Mesenteric fat pad (tissue), 1 donor: ENCODE measurements at places on chromosomes 6 and 20. TPM values are rescaled to one million over a fixed set of nuclear protein-coding genes. Genes with fewer than 3 reads are reported as not detected.

- no peak for DNase-seq
Observed at GRCh38 chr6:124539096-124539495, 423.1 kb upstream of the RNF217 start.

DNA sequence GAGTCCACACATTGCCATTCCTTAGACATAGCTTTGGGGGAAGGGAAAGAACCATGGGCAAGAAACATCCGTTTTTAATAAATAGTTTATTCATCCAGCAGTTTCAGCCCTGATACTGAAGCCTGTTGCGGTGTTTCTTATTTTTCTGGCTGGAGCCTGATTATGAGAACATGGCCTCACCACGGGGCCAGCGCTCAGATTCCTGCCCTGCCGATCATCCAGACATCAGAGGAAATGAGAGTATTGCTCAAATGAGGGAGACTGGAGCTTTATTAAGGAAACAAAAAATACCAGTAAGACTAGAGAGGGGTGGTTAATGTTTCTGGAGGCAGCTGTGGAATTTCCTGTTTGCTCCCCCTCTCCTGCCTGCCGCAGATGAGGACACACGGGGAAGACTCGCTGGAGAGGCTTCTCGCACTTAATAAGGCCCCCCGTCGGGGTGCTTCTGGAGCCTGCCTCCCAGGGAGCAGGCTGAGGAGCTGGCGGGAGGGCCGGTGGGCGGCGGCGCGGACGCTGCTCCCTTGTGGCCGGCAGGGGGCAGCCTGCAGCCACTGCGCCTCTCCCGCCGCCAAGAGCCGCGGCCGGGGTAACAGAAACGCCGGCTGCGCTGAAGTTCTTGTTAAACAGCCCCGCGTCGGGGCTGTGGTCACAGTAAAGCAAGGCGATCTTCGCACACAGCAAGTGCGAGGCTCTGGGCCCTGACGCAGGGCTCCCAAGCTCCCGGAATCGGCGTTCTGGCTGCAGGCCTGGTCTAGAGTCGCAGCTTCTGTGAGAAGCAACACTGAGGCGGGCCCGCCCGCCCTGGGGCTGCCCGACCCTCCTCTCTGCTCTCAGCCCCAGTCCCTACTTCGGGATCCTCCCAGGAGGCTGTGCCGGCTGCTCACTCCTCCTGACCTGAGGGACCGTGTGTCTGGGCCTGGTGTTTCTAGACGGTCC lies 17.5 kb downstream of the LEMD2 start:
- DNase-seq, result peak; percentile 93

The BPIFA2 gene
- not detected for total RNA-seq

DNA sequence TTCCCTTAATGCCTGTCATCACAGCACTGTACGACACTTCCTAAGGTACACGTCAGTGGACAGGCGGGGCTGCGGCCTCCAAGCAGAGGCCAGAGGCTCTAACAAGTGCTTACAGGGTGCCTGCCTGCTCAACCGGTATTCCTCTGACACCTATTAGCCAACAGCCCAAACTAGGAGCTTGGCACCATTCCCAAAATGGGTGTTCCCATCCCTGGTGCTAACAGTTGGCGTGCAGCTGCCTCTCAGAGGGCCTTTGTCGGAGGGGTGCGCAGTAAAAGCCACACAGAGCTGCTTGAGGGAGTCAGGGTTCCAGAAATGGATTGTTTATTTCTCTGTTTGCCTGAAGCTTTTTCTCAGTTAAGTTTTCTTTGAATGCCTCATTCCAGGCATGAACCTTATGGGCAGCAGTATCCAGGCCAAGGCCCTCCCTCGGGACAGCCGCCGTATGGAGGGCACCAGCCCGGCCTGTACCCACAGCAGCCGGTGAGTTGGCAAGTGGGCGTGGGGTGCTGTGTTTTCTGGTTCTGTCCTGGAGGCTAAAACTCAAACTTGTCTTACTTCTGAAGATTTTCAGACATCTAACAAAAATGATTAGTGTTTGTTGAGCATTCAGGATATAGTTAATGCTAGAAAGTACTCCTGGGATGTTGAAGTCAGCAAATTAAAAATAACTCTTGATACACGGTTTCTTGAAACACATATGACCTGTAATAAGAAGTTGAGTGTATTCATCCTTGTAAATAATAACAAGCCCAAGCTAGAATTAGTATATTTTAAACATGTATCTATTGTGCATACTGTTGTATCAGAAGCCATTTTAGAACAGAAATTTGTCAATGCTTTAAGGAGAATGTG lies 124.7 kb downstream of the TMEM242 start:
- no peak for DNase-seq

GRCh38 chr6:16783509-16783908 lies 22.2 kb upstream of the ATXN1 start:
- DNase-seq, result no peak

- no peak for DNase-seq
Observed at GRCh38 chr6:133359256-133359655, 118.1 kb downstream of the EYA4 start.

DNA sequence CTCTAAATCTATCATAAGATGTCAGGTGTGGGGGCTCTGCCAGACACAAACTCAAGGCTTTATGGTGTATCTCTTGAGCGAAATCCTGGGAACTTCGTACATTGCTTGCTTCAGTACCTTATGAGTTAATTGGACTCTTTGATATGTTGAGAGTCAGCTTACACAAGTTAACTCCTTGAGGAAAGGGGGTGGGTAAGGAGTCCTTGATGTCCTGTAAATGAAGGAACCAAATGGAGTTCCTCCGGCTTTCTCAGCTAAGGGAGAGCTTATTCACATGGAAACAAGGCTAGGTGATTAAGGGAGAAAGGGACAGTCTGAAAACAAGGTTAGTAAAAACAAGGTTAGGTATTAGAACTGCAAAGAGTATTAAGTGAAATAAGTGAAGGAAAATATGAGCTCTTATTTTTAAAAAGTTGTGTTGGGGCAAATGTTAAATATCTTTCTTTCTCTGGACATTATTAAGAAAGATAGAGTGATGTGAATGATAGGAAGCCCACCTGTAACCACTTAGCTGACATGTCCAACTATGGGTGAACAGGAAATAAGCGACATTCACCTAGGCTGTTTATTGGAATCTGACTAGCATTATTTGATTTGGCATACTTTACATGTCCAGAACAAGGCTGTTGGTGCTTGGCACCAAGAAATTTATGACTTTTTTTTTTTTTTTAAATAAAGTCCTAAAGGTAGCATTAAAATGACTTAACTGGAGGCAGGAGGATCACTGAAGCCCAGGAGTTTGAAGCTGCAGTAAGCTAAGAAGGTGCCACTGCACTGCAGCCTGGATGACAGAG lies 26.5 kb downstream of the GTF2H5 start:
- no peak for DNase-seq

DNA sequence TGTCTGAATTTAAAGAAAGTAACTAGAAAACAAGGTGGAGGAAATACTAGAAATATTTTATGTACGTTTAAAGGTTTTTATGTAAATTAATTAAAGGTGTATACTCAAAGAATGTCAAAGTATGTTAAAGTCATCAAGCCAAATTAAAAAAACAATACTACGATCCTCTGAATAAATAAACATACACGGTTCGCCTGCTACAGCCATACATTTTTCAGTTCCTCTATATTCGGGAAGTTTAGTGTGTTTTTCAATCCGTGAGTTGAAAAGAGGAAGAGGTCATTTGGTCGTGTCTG lies 626 bp downstream of the STX7 start:
- DNase-seq, result no peak

The MUC22 gene
- not detected for total RNA-seq

The ACTL10 gene
- total RNA-seq, result 0.93 TPM

DNA sequence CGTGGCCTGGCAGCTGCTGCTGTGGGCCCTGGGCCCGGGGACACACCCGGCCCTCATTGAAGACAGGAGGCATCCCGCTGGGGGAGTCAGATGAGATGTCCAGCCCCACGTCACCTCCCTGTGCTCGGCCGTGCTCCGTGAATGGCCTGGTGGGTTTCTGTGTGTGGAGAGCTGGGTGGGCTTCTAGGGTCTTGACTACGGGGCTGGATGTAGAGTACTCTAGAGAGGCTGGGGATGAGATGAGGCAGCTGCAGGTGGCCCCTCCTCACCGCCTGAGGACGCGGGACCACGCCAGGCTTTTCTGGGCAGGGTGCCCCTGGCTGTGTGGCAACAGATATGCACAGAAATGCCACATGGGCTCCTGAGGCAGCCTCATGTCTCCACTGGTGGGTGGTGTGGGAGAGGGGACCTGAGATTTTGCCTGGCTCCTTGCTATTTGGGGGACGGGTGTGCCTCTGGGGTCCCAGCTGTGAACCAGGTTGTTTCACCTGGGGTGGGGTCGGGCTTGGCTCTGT lies 8.4 kb upstream of the BHLHE23 start:
- no peak for DNase-seq

DNA sequence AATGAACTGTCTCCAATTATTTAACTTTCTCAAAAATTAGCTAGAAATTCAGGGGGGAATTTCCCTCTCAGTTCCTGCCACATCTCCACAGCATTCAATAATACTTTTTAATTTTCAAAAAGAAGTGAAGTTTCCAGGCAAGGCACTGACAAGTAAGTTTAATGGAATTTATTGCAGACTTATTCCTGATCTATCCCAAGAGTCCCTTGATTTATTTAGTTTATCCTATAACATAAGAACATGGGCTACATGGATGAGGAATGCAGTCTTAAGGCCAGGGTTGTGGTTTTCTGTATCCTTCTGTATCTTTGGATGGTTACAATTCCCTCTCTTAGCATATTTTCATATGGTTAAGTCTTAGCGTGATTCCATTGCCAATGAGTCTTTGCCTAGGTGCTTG lies 126.5 kb downstream of the TSHZ2 start:
- no peak for DNase-seq

DNA sequence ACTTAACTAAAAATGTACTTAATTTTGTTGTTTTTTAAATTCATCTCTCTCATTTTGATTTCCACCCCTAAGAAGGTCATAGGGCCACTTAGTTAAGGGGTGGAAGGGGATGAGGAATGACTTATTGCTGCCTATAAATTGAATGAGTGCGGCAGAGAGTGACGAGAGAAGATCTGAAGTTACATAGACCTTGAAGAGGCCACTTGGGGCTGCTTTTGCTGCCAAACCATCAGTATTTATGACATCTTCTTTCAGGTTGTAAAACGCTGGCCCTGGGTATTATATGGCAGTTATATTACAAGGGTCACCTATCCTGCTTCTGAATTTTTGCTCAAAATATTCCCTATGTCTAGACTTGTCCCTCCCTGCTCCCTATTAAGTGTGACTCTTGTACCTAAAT lies 119.6 kb upstream of the RIMS1 start:
- DNase-seq, result no peak

The LRFN2 gene
- total RNA-seq, result not detected

GRCh38 chr6:109738667-109739066 lies 47.6 kb downstream of the FIG4 start:
- DNase-seq, result no peak

DNA sequence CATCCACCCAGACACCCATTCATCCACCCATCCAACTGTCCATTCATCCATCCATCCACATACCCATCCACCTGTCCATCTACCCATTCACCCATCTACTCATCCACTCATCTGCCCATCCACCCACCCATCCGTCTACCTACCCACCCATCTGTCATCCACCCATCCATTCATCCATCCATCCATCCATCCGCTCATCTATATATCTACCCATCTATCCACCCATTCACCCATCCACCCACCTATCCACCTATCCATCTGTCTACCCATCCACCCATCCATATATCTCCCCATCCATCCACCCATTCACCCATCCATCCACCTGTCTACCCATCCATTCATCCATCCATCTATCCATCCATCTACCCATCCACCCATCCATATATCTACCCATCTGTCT lies 30.7 kb downstream of the ARMC2 start:
- DNase-seq, result no peak

GRCh38 chr6:35016502-35017321 lies 124.4 kb downstream of the TCP11 start:
- DNase-seq, result no peak

The MAP1LC3A gene
- 48.1 TPM for total RNA-seq

GRCh38 chr6:119541132-119541905 lies 191.8 kb upstream of the MAN1A1 start:
- DNase-seq, result no peak

DNA sequence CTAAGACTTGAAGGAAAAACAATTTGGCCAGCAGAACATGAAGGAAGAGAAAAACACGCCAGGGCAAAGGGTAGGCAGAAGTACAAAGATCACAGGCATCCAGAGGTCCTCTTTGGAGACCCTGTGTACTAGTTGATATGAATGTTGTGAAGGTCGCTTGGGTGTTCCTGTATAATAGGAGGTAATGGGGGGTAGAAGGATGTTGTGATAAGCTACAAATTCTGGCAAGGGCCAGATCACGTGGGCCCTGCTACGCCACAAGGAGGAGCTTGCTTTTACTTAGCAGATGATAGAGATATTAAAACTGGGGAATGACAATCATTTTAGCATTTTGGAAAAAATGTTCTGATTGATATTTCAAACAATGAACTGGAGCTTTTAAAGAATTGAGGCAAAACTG lies 878 bp upstream of the HLA-DMA start:
- no peak for DNase-seq

- DNase-seq, result no peak
Observed at GRCh38 chr6:110781522-110782214, 33.6 kb downstream of the CDK19 start.

GRCh38 chr20:45647441-45648050 lies 16.5 kb upstream of the WFDC9 start:
- no peak for DNase-seq

DNA sequence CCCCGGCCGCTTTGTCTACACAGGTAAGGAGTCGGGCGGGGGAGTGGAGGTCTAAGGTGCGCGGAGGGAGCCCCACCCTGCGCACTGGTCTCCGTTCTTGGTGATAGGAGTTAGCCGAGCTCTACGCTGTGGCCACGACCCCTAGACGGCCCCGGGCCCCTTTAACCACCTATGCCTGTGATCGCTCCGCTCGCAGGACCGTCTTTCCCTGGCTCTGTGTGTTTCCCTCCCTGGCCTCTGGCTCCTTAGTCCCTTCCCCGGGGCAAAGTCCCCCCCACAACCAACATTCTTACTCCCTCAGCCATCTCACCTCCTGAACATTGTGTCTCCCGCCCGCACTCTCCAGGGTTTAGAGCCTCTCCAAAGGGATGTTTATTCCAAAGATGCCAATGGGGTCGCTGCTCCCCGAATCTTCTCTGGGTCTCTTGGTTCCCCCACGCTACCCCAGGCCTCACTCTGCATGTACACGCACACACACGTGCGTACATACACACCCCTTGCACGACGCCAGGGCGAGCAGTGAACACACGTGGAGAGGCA lies 50.4 kb downstream of the CPXM1 start:
- no peak for DNase-seq

The CDH4 gene
- total RNA-seq, result not detected

- no peak for DNase-seq
Observed at GRCh38 chr6:72524011-72524645, 97.7 kb upstream of the KCNQ5 start.

DNA sequence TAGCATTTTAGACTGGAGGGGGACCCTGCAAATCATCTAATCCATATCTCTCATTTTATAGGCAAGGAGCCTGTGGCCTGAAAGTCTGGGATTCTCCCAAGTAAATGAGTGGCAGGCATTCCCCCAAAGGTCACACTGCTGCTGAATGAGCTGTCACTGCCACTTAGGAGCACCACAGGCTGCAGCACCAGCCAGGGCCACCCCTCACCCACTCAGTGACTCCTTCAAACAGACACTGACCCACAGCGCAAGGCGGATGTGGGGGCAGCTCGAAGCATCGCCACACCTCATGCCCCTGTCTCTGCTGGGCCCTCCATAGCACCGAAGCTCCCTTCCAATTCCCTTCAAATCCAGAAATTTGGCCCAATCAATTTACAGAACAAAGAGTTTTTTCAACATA lies 119.9 kb upstream of the ARID1B start:
- no peak for DNase-seq

- DNase-seq, result no peak
Observed at GRCh38 chr6:121816361-121816760, 380.9 kb downstream of the GJA1 start.

GRCh38 chr6:77466451-77467437 lies 3.5 kb upstream of the HTR1B start:
- DNase-seq, result no peak
